ENCODE measurements at places on chromosomes 6 and 20.
A peak's percentile ranks its signal among the peaks of the same experiment; 100 is the strongest.

DNA sequence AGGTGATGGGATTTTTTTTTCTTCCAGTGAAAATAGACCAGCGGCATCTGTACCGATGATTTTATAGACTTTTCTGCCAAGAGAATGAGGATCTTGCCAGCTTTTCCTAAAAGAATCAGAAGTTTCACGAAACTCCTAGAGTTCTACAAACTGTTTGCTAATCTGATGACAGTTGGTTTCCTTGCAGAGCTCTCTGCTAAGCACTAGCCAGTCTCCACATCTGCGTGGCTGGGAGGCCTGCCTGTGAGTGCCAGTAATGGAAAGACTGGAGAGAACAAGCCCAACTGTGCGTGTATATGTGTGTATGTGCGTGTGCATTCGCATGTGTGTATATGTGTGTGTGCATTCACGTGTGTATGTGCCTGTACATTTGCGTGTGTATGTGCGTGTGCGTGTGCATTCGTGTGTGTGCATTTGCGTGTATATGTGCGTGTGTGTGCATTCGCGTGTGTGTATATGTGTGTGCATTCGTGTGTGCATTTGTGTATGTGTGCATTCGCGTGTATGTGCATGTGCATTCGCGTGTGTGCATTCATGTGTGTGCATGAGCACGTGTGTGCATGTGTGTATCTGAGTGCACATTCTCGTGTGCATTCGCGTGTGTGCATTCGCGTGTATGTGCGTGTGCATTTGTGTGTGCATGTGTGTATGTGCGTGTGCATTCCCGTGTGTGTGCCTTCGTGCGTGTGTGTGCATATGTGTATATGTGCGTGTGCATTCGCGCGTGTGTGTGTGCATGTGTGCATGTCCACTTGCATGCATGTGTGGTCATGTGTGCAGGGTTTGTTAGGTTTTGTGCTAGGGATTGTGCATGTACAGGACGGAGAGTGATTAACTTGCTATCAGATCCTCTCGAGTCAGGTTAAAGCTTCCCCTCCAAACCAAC lies 379.4 kb downstream of the TAF4 start:
- DNase-seq, result no peak

DNA sequence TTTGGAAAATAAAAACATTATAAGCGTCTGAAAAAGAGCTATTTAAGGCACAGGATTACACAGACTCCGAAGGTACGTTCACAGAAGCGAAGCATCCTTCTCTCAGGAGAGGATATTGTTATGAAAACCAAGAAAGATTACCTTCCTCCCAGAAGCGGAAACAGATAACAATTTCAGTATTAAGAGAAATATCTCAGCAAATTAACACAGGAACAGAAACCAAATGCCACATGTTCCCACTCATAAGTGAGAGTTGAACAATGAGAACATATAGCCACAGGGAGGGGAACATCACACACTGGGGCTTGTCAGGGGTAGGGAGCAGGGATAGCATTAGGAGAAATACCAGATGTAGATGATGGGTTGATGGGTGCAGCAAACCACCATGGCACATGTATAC lies 109.7 kb downstream of the CDK19 start:
- DNase-seq, result no peak

DNA sequence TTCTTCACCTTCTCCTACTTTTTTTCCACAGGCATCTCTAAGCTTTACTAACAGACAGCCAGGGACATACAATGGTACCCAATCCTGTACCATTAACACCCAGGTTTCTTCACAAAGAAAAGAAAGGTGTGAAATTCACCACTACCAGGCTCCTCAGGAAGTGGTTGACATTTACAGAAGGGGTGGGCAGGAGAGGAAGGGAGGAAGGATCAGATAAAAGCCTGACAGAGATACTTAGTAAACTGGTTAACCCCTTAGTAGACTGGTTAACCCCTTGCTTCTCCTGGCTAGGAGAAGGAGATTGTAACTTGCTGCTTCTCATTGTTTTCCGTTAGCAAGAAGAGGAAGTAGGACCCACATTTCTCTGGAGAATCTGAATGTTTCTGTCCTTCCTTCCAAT lies 7.2 kb downstream of the SAMD3 start:
- no peak for DNase-seq

- DNase-seq, result peak; percentile 71
These were observed 68.8 kb downstream of the CDC5L start for GRCh38 chr6:44456070-44456965.

- no peak for DNase-seq
These were observed 11.0 kb downstream of the DSTN start for GRCh38 chr20:17580895-17581294.

DNA sequence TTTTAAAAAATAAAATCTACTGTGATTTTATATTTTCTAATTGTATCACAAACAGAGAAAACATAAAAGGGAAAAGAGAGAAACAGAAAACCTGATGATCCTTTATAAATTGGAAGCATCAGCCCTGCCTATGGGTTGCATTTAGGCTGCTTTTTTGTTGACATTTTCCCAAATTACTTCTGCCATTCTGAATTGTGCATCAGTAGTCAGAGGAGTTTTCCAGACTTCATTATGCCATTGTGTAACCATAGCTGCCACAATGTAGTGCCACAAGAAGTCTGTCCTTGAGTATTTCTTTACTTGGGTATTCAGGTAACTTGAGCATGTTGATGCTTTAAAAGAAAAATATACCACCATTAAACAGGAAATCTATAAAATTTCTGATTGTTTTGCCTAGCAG lies 130.3 kb downstream of the HACE1 start:
- DNase-seq, result no peak

GRCh38 chr6:34384321-34385153 lies 7.9 kb downstream of the NUDT3 start:
- no peak for DNase-seq

DNA sequence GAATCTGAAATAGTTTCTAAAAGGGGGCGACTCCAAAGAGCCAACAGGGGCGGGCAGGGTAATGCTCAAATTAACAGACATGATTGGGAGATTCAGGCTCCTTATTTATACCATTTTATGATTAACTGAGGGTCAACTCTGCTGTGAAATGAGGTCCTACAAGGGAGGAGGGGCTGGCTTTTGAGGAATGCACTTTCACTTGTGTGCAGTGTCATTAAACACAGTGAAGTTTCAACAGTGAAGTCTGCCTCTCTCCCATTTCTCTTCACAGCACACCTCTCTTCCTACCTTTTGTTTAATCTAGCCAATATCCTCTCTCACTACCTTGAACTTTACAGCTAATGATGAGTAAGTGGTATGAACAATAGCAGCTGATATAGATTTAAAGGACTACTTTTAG lies 557.3 kb upstream of the CITED2 start:
- no peak for DNase-seq

GRCh38 chr20:13784271-13784892 lies 337 bp downstream of the ESF1 start:
- DNase-seq, result no peak

DNA sequence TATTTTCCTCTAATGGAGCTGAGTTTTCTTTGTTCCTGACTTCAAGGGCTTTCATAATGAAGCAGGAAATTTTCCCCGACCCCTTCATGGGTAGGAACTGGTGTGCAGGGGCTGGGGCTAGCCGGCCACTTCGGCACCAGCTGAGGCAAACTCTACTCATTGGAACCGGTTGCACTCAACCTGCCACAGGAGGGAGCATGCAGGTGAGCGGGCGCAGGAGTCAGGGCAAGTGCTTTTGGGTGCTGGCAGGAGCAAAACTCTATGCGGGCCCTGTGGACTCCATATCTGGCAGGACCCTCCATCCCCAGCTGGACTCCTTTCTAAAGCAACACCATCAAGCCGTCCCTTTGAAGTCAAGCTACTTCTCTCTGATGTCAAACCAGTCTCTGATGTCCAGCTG lies 244.2 kb downstream of the EPM2A start:
- no peak for DNase-seq

GRCh38 chr6:11318835-11319813 lies 86.7 kb upstream of the NEDD9 start:
- DNase-seq, result no peak

- no peak for DNase-seq
These were observed 22.2 kb downstream of the PGBD1 start for GRCh38 chr6:28303570-28303969.

- peak; percentile 82 for DNase-seq
These were observed 796 bp downstream of the SENP6 start for GRCh38 chr6:75602246-75603105.

DNA sequence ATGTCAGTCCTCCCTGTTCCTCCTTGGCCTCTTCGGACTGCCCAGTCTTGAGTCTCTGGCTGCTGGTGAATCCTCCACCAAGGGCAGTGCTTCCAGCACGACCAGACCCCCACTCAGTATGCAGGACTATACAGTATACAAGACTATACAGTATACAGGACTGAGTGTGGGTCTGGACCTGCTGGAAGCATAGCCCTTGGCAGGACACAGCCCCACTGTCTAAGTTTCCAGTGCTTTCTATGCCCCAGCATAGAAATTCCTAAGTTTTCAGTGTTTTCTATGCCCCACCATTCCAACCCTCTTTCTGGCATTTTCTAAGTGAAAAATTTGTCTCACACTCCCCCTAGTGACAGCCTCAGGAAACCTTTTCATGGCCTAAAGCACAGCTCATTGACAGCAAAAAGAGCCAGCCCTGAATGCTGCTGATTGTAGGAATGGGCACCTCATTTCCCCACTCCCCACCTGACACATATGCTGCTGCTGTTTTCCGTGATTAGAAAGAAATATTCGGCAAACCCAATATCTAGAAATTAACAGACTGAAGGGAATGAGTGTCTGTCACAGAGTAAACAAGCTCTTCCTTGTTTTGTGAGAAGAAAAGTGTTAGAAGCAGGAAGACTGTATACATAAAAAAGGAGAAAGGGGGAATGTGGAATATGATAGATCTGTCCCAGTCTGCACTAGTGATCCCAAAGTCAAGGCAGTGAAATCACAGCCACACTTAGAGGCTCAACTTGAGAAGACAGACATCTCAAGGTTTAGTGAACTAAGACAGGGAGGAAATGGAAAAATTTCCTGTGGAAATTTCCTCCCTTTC lies 206.9 kb downstream of the IBTK start:
- DNase-seq, result peak; percentile 67
